Myocyte (in vitro differentiated cells): ENCODE measurements at places on chromosomes 6 and 20. TPM values are rescaled to one million over a fixed set of nuclear protein-coding genes. Genes with fewer than 3 reads are reported as not detected.

Gene SKIC2
- total RNA-seq = 32.1 and 37.3 TPM in 2 replicates

Gene TRIM40
- not detected in 2 replicates for total RNA-seq

DNA sequence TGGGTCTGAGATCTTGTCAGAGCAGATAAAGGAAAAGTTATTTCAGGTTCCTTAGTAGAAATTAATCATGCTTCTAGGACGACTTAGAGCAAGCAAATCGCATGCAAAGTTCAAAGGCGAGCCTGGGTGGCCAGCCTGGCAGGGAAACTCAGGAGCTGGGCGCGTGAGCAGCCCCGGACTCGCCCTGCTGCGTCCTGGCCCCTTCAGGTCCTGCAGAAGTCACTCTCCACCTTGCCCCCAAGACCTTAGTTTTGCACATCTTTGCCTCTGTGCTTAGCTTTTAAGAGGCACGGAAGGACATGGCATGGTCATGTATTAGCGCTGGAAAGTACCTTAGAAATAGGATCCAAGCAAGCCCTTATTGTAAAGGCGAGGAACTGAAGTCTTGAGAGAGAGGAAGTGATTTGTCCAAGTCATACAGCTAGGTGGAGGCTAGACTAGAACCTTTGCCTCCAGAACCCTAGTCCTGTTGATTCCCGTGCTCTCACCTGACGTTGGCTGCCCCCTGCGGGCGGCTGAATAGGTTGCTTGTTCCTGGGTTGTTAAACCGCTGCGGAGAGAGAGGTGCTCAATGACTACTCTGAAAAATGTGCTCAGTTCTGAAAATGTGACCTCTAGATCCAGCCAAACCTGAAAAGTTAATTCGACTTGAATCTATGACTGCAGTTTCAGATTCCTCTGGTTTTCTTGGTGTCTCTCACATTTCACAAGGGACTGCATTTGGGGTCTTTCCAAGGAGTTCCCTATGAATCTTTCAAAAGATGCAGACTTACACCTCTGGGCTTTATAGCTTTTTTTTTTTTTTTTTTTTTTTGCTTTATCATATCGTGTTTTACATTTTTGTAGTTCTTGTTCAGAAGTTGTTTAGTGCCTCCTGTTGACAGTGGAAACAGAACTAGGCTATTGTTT is 2.7 kb downstream of the MYB start:
- no peak for DNase-seq

Gene WFDC5
- not detected in 2 replicates for total RNA-seq

GRCh38 chr20:23242104-23242503 is 108.5 kb upstream of the NXT1 start:
- no peak for DNase-seq

- DNase-seq = no peak
These were observed 46.9 kb upstream of the POPDC3 start for GRCh38 chr6:105226598-105227294.

GRCh38 chr6:157760589-157761330 is 62.3 kb upstream of the SNX9 start:
- DNase-seq = peak; percentile 50

DNA sequence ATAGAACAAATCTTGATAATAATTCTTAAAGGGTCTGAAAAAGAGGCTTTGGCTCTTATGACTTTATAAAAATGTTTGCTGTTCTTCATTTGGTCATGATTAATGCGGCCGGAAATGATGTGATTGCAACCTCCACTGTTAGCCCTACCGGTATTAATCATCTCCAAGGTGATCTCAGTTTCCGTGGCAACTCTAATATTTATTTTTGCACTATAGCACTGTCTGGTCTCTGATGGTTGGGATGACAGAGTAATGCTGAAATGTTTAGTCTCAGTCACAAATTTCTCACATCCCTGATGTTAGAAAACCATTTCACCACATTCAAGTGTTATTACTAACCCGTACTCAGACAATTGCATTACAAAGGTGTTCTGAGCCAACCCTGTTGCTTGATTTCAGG is 87.4 kb downstream of the TMEM200A start:
- no peak for DNase-seq

- DNase-seq = no peak
These were observed 385.3 kb downstream of the EPM2A start for GRCh38 chr6:145349950-145350510.

Gene MAP7
- 0.40 and 0.52 TPM in 2 replicates for total RNA-seq

GRCh38 chr20:1265226-1265915 is 723 bp upstream of the SNPH start:
- no peak for DNase-seq

GRCh38 chr20:16064989-16065707 is 508.1 kb downstream of the KIF16B start:
- peak; percentile 86 for DNase-seq

GRCh38 chr6:154301839-154302752 is 54.5 kb downstream of the IPCEF1 start:
- DNase-seq = peak; percentile 65

Gene PI3
- not detected in 2 replicates for total RNA-seq

DNA sequence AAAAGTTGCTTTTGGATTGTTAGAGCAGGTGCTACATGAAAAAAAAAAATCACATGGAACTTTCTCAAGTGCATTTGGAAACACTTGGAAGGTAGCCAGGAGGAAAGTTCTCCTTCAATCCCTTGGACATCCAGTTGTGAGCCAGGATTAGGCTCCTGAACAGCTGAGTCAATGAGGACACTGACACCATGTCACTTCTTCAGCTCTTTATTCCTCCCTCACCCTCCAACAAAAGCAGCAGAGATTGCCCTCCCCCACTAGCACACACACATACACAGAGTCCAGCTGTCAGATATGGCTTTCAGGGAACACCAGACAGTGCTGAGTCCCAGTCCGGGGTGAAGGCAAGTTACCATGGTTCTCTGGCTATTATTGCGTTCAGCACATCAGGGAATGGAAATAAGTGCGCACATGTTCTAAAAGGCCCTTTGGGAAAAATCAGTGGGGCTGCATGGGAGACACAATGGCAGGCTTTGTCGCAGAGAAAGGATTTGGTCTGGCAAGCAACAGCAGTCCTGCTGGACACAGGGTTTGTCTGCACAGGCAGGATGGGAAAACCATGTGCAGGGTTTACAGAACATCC is 124.7 kb upstream of the MARCKS start:
- DNase-seq = peak; percentile 97

Gene BACH2
- 0.05 and 0.13 TPM in 2 replicates for total RNA-seq

Gene MYH7B
- total RNA-seq = 32.7 and 83.0 TPM in 2 replicates

DNA sequence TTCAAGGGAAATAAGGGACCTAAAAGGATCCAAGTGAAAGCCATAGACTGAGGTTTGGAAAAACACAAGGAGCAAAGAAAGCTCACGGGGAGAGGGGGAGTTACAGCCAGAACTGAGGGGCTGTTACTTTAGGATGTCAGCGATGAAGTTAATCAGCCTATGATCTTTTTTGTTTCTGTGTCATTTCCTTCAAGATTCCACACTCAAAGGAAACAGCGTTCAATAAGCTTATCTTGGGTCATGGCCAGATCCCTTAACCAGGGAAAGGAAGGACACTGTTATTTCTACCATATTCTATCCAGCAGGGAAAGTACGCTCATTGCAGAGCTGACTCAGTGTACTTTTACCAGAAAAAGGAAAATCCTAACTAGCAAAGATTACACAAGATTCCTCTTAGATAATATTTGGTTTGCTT is 132.8 kb downstream of the PFDN4 start:
- peak; percentile 31 for DNase-seq

DNA sequence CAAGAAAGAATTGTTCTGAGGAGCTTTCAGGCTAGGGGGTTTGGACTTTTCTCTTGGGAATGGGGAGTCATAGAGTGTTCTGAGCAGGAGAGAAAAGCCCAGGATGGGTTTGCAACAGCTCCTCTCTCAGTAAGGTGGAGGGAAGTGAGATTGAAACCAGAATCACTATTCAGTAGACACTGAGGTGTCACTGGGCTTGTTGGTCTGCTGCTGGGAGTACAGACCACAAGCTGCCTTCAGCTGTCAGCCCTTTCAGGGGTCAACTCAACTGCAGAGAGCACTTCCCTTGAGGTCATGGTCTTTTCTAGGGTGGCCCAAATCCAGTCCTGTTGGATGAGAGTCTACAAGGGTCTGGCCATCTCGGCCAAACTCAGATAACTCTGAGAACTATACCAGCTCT is 12.9 kb upstream of the FOXA2 start:
- DNase-seq = no peak

DNA sequence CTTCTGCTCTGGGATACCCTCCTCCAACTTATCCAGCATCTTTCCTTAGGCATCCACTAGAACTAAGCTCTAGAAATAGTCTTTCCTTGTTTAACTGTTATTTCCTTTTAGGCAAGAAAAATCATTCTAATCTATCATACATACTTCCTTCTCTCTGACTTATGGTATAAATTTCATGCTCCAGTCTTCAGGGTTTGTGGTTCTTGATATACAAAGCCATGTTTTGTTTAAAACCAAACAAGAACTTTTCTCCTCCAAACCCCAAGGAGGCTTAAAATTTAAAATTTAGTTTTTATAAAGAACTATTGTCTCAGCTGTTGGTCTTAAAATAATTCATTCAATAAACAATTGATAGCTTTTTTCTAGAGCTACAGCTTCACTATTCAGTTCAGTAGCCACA is 77.2 kb downstream of the CD164 start:
- no peak for DNase-seq

GRCh38 chr6:149929422-149929821 is 6.5 kb upstream of the RAET1G start:
- no peak for DNase-seq

- no peak for DNase-seq
These were observed 323.6 kb downstream of the UBE3D start for GRCh38 chr6:82741996-82742385.

Gene STMND1
- total RNA-seq = not detected in 2 replicates
